CD8-positive, alpha-beta memory T cell (primary cell): ENCODE measurements at places on chromosomes 12 and 14. TPM values are rescaled to one million over a fixed set of nuclear protein-coding genes. Genes with fewer than 3 reads are reported as not detected.

- DNase-seq = no peak
Observed at GRCh38 chr12:106767954-106768822, 6.3 kb upstream of the RIC8B start.

- DNase-seq = no peak
Observed at GRCh38 chr12:3222979-3223378, 145.8 kb downstream of the TSPAN9 start.

DNA sequence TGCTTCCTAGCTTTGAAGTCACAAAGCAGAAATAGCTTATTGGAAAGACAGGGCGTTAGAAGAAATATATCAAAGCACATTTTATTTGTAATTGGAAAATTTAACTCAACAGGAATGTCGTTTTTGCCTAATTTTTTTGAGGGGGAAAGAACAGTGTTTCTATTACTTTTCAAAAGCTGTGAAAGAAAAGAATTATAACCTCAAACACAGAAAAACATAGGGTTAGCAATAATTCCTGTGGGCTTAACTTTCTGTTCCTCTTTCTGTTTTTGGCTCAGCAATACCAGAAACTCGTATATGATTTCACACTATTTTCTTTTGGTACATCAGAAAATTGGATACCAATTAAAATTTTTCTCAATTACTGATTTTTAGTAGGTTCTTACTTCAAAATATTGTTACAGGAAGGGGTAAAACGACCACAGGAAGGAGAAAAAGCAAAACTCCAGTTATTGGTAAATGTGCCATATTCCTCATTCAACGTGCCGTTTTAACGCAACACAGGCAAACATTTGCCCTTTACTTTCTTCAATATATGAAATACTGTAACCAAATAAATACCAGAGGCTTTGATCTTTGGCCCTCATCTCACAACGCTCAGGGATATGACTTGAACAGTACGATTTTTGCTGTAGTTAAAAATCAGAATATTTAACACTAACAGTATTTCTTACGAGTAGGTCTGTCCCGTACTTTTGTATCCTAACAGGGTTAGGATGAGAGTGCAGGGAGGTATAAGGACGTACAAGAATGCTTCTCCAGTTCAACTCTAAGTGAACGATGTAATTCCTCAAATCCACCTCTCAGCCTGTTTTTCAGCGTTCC lies 1.3 kb upstream of the RNU6-7 start:
- DNase-seq = no peak

GRCh38 chr12:119229837-119230236 lies 51.1 kb downstream of the HSPB8 start:
- DNase-seq = no peak

DNA sequence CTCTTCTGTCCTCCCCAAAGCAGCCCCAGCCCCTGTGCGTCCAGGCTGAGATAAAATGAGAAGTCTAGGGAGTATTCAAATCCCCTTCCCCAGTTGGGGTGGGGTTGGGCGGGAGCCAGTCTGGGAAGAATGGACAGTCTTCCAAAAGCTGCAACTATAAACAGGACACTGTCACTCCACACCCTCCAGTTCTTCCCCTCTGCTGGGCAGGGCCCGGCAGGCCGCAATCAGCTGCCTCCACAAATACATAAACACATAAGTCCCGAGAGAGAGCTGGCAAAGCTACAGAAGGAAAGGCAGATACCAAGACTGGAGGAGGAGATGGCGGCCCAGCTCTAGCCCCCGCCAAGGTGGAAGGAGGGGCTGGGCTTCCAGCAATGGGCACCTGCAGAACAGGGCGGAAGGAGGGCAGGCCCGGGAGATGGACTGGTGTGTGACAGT lies 12.7 kb downstream of the LTBP2 start:
- DNase-seq = no peak

GRCh38 chr14:75831952-75832351 lies 149.8 kb downstream of the TGFB3 start:
- DNase-seq = no peak

GRCh38 chr12:59733200-59733599 lies 137.4 kb downstream of the SLC16A7 start:
- no peak for DNase-seq

- no peak for DNase-seq
Observed at GRCh38 chr12:57543581-57543980, 3.4 kb downstream of the DCTN2 start.

DNA sequence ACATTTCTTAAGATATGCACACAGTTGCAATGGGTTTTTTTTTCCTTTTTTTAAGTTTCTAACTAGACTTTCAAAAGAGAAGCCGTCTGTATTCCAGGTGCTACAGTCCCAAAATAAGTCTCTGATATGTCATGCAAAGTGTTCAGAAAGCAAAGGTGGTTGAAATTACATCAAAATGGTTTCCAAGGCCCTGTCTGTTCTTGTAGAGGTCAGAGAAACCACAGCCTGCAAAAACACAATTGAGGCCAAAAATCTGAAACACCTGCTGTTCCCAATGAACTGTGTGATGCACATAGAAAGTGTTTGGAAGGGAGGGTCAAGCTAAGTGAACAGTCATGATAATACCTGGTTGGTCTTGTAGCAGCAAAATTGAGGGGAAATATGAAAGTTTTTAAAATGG lies 91.0 kb downstream of the VRK1 start:
- no peak for DNase-seq

DNA sequence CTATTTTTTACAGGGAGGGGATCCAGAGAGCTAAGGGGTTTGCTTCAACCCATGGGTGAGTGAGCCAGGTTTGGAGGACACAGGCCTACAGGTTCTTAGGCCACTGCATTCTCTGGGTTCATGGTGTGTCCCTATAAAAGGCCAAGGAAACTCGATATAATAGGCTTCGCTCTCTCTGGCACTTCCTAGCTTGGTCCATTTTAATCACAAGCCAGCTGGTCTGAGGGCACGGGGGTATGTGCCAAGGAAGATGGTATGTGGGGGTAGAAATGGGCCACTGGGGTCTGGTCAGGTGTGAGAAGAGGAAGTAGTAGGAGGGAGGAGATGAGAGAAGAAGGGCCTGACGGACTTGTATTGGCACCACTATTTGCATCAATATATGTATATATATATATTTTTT lies 4.9 kb downstream of the ETV6 start:
- DNase-seq = no peak

DNA sequence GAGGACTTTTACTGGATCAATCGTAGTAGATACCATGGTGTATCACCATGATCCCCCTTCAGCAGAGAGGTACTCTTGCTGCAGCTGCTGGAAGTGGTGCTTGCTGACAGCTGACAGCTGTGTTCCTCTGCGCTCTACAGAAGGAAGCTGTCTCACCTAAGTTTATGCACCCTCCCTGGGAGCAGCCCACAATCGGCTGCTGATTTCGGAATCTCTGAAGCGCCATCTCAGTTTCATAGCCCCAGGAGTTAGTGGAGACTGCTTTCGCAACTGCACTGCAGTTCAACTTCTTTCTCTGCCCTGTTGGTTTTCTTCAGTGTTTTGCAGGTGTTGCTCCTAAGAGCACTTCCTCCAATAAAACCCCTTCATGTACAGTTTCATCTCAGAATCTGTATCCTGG lies 237.9 kb downstream of the PAWR start:
- no peak for DNase-seq

DNA sequence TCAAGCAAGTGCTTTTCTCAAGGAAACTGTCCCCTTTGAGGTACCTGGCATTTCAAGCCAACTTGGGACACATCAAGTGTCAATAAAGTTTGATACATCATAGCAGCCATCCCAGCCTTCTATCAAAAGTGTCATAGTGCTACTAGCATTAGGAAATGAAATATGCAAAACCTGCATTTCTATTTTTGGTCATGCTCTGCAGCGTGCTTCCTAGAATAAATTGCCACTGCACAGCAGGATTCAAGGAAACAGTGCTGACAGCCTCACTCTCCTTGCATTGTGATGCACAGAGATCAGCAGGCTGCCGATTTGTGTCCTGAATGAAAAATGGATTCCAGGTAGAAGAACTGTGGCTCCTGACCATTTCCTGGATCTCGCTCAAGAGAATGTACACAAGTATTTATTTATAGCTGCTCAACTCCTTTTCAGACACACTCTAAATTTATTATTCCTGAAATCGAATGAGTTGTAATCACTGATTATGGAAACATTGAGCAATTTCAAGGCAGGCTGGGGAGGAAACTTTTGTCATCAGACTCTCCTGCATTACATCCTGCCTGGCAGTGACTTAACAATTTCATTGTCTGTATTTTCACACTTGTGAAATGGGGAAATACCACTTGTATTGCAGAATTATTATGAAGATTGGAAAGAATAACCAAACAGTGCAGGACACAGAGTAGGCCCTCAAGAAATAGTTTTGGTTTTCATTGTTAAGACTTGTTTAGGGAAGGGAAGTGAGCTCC lies 120.9 kb downstream of the SLC38A6 start:
- DNase-seq = no peak

DNA sequence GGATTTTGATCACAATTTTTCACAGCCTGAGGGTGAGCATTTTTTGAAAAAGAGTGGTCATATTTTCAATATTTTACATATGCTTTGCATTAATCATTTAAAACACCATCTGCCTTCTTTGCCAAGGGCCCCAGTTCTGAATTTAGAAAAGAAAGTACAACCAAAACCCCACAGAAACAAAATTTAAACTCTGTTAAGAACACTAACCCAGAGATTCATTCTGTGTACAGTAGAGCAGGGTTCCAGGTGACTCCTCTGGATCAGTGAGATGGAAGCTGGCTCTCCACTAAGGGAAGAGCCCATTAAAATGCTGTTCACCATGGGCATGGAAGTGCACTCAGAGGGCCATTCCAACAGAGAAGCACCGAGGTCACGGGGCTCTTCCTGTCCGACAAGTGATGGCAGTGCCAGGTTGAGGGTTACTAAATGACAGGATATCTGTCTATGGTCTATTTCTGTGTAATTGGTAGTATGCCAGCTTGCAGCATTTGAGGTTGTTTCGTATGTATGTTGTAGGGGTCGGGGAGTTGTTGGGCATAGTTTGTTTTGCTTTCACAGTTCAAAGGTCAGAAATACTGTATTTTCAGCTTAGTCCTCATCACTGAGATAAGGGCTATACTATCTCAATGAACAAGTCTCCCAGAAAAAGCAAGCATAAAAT lies 95.9 kb downstream of the SLC35F4 start:
- no peak for DNase-seq

DNA sequence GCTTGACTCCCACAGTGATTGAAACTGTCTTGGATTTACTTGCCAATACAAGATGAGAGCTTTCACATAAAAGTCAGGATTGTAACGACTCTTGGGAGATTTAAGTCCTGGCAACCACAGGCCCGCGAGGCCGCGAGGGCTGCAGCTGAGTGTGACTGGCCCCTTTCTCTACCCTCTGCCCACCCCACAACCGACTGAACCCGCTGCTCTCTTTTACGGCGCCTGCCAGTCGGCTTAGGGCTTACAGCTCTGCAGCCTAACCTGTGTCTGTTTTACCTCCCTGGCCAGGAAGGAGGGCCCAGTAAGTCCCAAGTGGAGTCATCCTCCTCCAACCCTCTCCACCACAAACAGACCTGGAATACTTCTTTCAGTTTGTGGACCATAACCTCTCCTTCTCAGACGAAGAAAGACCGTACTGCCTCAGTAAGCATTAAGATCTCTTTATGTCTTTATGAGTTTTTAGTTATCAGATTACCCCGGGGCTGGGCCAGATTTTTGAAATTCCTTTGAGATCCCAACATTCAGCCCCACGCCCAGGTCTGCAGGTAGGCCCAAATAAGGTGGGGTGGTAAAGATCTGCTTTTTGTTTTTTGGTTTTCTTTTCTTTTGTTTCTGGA lies 12.6 kb upstream of the TIGAR start:
- no peak for DNase-seq

DNA sequence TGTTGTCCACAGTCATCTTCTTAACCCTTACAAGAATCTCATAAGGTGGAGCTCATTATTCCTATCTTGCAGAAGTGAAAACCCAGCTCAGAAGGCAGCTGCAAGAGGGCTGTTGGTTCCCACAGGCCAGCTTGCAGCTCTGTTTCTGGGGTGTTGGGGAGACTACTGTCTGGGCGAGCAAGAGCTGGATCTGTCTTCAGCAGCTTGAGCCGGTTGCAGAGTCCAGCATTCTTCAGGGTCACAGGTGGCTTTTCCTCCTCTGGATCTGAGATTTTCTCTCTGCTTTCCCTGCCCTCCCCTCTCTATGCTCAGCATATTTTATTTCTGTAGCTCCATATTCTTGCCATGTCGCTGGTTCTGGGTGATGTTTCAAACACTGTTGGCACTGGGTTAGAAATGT lies 87.4 kb downstream of the PAPOLA start:
- no peak for DNase-seq

DNA sequence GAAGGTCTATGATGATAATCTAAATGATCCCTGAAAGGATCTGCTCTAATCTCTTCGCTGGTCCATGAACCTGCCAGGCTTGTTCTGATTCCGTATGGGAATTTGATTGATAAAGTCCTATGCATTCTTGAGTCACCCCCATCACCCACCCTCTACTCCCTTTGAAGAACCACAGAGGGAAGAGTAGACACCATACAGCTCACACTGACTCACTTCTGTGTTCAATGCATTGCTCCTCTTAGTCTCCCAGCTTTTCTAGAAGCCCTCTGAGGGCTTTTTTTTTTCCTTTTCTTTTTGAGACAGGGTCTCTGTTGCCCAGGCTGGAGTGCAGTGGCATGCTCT lies 18.5 kb upstream of the GPRC5A start:
- no peak for DNase-seq

GRCh38 chr14:25103271-25103670 lies 53.3 kb upstream of the STXBP6 start:
- DNase-seq = no peak

DNA sequence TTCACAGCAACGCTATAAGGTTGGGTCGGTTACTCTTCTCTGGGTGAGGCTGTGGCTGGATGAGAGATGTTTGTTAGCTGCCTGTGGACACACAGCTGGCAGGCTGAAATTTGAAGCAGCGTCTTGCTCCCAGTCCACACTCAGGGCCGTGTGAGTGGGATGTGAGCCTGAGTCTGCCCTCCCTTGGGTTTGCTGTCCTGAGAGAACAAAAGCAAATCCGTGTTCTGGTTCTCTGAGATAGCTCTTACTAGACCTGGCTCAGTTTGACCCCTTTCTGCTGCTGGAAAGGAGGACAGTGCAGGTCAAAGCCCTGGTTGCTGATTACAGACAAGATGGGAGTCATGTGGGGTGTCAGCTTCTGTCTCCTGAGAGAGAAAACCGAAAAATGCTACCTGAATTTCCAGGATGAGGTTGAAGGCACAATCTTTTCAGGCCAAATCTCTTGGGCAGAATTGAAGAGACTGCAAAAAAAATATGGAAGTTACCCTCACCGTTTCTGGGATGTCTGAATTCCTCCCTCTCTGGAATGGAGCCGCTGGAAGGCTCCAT lies 270.8 kb downstream of the ZFP36L1 start:
- DNase-seq = no peak

DNA sequence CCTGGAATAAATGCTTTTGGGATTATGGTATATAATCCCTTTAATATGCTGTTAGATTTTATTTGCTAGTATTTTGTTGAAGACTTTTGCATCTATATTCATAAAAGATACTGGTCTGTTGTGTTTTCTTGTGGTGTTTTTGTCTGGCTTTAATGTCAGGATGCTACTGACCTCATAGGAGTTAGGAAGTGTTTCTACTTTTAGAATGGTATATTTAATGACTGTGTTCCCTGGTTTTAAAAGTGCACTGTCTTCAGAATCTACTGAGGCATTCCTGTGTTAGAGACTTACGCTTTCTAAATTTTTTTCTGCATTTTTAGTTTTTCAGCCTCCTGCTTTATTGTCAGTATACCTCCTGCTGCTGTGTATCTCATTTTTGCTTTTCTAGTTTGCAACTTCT lies 51.6 kb downstream of the ARHGAP5 start:
- no peak for DNase-seq

AHNAK2 gene
- not detected for total RNA-seq

GLI1 gene
- 0.55 TPM for total RNA-seq

APOLD1 gene
- total RNA-seq = 2.7 TPM

CIDEB gene
- total RNA-seq = 12.4 TPM

POTEG gene
- not detected for total RNA-seq

HIP1R gene
- total RNA-seq = 23.8 TPM

TAS2R8 gene
- total RNA-seq = not detected
